Lung (tissue), 17 donors: ENCODE measurements at places on chromosomes 13 and 19.

- no peaks in the 10 kb centered on the region for H3K36me3 ChIP-seq
- no peaks in the 10 kb centered on the region for H3K27me3 ChIP-seq
Measured at GRCh38 chr19:14649020-14649419, 25.6 kb downstream of the ADGRE3 start.

DNA sequence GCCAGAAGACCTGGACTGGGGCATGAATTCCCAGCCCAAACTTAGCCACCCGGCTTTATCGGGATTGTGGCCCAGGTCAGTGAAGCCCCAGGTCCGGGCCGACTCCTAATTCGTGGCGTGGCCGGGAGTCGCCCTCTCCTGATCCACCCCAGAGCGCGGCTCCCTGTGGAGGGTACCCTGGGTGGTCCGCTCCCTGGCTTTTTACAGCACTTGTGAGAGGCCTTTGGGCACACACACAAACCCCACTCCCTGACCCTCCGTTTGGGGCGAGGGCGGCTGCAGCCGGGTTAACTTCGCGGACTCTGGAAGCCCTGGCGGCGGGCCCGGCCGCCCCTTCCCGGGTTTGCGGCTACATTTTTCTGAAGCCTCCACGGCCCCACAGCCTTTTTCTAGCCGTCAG, 56.4 kb downstream of the ZNF568 start:
- no peaks in the 10 kb centered on the region for H3K4me1 ChIP-seq
- peak overlapping the region; percentile 85 for H3K27ac ChIP-seq
- no peak for DNase-seq

- no peaks in the 10 kb centered on the region for H3K4me1 ChIP-seq
- H3K27me3 ChIP-seq = no peaks in the 10 kb centered on the region
- DNase-seq = no peak
Measured at GRCh38 chr13:76697288-76697687, 188.9 kb downstream of the KCTD12 start.

DNA sequence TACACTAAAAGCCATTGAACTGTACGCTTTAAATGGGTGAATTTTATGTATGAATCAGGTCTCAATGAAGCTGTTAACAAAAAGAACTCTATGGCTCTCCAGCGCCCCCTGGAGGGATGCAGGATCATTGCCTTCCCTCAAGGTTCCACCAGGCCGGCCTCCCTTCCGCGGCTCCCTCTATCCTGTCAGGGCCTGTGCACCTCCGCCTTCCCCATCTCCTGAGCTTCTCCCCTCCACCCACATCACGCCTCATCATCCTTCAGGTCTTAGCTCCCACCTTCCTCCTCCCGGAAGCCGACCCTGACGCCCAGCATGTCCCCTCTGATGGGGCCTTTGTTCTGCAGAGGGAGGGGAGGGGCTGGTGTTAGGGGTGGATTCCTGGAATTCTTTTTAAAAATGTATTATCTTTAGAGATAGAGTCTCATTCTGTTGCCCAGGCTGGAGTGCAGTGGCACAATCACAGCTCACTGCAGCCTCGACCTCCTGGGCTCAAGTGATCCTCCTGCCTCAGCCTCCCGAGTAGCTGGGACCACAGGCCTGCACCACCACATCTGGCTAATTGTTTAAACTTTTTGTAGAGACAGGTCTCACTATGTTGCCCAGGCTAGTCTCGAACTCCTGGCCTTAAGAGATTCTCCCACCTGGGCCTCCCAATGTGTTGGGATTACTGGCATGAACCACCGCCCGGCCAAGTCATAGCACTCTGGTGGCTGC, 27.7 kb downstream of the MEIS3 start:
- no peaks in the 10 kb centered on the region for H3K36me3 ChIP-seq
- DNase-seq = peak; percentile 52
- H3K4me3 ChIP-seq = no peak overlapping the region

GRCh38 chr13:41199079-41199478, 4.7 kb upstream of the KBTBD7 start:
- no peak overlapping the region for H3K27ac ChIP-seq
- H3K27me3 ChIP-seq = no peaks in the 10 kb centered on the region
- H3K4me1 ChIP-seq = no peaks in the 10 kb centered on the region
- no peak overlapping the region for H3K4me3 ChIP-seq
- DNase-seq = no peak

DNA sequence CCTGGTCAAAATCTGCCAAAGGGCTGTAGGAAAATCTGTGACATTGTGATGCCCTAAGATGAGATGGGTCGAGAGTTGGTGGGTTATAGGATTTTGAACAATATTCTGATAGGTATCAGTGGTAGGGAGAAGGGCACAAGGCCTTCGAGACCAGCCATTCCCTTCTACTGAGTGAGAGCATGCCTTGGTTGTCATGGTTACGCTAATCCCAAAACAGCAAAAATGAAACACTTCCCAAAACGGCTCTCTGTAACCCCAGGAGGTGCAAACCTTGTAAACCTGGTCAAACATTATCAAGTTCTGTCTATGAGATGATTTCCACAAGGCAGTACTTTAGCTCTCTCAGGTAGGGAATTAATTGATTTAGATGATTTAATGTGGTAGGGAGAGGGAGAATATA, 158.7 kb upstream of the RNF113B start:
- H3K27ac ChIP-seq = no peak overlapping the region
- H3K4me3 ChIP-seq = no peak overlapping the region
- no peak for DNase-seq
- peaks cover 5% of the 10 kb centered on the region for H3K36me3 ChIP-seq

GRCh38 chr13:101919541-101920181, 467.2 kb downstream of the ITGBL1 start:
- H3K36me3 ChIP-seq = no peaks in the 10 kb centered on the region
- H3K4me3 ChIP-seq = no peak overlapping the region
